ENCODE measurements at places on chromosomes 6 and 20.
A peak's percentile ranks its signal among the peaks of the same experiment; 100 is the strongest.

GRCh38 chr20:62794007-62794724 is 2.1 kb upstream of the MRGBP start:
- DNase-seq, result peak; percentile 90

DNA sequence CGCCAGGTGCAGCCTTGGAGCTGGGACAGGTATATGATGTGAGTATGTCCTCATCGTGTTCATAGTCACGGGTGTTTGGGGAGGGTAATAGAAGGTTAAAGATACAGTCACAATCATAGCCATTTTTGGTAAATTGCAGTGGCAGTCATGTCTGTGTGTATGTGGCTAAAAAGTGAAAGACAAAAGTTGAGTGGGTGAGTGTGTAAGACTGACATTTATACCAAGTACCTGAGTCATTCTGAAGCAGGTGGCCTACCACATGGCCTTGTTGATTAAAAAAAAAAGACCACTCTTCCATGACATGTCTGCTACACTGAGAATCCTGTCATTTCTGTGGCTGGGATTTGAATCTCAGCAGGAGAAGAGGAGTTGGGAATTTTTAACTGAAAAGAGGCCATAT is 181.9 kb downstream of the SCP2D1 start:
- DNase-seq, result no peak

DNA sequence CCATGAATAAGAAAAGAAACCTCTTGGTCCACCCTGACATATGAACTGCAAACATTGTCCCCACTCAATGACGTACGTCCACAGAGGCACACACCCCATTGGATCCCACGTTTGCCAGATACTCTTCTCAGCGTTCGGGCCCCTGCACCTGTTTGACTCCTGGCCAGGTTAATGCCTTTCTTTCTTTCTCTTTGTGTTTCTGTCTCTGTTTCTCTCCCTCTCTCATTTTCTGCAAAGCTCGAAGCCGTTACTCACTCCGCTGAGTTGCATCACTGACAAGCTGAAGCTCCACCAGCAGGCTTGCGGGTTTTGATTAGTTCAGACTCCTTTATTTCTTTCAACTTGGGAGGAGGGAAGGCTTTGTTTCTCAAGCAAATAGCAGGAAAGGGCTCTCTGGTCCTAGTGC is 135.5 kb upstream of the SUPT3H start:
- DNase-seq, result peak; percentile 41

- DNase-seq, result no peak
Observed at GRCh38 chr20:48844996-48845395, 17.2 kb upstream of the PREX1 start.

DNA sequence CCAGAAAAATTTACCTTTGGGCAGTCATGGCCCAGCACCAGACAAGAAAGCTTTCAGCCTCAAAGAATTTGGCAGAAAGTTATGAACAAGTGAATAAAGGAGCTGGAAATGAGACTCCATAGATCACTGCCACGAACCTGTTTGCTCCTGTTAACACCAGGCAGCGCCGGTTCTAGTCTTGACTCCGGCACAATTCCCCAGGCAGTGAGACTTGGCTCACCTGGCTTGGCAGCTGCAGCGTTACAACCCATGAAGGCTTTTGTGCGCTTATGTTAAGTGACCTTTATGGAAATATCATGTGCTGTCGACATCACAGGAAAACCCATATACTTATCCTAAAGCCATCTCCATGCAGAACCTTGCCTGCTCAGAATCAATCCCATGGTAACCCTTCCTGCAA is 22.2 kb upstream of the FOXC1 start:
- no peak for DNase-seq

DNA sequence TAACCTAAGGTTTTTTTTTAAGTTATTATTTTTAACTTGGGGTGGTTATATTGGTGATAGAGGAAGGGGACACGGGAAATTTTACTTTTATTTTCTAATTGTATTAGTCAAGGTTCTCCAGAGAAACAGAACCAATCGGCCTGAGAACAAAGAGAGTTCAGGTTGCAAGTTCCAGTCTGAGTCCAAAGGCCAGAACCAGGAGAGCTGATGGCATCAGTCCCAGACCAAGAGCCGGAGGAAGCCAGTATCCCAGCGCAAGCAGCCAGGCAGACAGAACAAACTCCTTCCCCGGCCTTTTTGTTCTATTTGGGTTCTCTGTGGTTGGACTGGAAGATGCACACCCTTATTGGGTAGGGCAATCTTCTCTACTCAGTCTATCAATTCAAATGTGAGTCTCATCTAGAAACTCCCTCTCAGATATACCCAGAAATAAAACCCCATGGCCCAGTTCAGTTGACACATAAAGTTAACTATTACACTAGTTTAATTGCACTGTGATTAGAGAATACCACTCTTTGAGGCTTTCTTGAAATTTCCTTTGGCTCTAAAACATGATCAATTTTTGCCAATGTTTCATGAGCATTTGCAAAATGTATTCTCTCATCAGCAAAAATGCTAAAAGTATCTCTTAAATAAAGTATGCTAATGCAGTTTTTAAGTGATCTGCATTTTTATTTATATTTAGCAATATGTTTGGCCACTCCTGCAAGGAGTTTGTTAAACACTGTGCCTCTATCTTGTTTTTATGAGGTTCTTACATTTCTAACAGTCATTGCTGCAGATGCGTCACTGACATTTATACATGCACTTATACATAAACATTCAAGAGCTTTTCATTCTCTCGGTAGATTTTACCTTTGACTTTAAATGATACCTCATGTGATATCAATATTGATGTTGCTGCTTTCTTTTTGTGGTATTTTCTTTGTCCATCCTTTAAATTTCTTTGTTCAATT is 103.2 kb upstream of the SSTR4 start:
- no peak for DNase-seq

GRCh38 chr6:131430531-131430930 is 142.5 kb upstream of the ARG1 start:
- DNase-seq, result no peak

GRCh38 chr6:89214197-89214596 is 3.0 kb downstream of the GABRR1 start:
- DNase-seq, result no peak

DNA sequence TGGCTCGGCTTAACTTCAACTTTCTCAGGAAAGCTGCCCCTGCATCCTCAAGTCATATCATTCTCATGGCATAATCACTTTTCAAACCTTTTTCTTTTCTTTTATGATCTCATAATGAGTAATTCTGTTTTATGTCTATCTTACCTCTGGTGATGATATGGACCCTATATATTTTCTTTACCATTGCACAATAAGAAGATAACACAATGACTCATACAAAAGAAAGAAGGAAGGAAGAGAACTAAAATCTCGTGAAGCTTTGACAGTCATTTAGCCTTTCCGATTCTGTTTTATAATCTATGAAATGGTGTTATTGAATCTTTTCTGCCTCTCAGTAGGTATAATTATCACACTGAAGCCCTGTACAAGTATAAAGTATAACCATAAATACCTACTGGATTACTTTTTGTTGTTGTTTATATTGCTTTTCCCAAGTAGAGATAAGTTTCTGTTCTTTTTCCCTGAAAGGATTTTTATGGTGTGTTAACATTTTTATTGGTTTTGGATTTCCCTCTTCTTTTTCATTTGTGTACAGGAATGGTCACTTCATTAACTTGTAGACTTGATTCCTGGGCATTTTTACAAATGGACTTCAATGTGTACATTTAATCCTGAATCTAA is 300.9 kb downstream of the LAMA2 start:
- no peak for DNase-seq

GRCh38 chr6:15366879-15367278 is 121.0 kb downstream of the JARID2 start:
- DNase-seq, result no peak

- no peak for DNase-seq
Observed at GRCh38 chr6:56347526-56347925, 100.1 kb upstream of the COL21A1 start.

DNA sequence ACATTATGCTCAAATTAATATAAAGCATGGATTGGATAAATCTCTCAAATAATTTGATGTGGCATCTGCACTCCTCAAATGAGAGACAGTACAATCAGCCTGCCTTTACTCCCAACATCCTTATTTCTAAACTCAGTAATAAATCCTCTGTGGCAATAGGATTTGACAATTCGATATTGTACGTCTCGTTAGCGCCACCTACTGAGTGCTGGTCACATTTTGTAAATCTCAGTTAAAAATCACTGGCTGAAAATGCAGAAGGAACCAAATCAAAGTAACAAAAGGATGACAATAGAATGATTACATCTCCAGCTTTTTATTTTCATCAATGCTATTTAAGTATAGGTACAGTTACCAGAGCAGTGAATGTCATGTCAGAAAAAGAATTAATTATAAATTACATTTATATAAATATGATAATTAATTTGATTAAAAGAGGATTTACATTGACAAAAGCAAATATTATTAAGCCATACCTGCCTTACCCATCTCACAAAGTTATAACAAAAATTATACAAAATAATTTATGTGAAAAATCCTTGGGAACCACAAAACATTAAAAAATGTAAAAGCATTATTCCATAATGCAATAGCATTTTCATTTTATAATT is 20.2 kb upstream of the GJE1 start:
- peak; percentile 69 for DNase-seq

DNA sequence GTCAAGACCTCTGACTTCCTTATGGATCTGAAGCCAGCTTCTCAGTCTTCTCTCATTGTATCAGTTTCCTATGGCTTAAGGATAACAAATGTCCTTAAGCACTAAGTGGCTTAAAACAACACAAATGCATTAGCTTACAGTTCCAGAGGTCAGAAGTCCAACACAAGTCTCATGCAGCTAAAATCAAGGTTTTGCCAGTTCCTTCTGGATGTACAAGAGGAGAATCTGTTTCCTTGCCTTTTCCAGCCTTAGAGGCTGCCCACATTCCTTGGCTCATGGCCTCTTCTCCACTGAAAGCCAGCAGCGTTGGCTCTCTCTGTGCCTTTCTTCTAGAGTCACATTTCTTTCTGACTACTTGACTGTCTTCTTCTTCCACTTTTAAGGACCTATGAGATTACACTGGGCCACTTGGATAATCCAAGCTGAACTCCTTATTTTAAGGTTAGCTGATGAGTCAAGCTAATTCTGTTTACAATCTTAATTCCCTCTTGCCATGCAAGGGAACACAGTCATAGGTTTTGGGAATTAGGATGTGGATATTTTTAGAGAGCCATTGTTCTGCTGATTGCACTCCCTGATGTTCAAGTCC is 179.0 kb downstream of the BCAS1 start:
- no peak for DNase-seq

- DNase-seq, result no peak
Observed at GRCh38 chr6:36727505-36728021, 29.9 kb downstream of the RAB44 start.

GRCh38 chr6:138161338-138162110 is at the start of gene ARFGEF3:
ARFGEF3 (plus strand) TSS chr6:138161939; CDS start chr6:138162087, 148 bp downstream.
- DNase-seq, result peak; percentile 46

DNA sequence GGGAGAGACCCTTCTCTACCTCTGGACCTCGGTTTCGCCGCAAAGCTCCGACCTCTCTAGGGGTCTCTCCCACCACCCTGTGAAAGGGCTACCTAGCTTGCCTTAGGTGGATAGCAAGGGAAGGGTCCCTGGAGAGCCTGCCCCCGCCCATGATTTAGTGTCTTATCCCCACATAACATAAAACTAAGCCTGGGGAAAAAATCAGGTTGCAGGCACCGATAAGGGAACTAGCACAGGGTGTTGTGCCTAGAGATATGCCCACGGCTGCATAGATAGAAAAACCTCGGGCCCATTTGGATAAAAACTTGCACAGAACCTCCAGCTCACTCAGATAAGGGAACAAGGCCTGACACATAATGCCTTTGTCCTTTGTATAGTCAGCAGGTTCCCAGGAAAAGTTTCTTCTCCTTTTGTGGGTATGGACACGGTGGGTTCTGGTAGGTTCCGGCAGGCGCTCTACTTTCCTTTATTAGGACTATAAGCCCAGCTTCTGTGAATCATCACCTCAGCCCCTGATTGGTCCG is 846 bp downstream of the ZSCAN31 start:
- DNase-seq, result no peak

GRCh38 chr6:166325383-166326042 is 16.8 kb downstream of the SFT2D1 start:
- no peak for DNase-seq

DNA sequence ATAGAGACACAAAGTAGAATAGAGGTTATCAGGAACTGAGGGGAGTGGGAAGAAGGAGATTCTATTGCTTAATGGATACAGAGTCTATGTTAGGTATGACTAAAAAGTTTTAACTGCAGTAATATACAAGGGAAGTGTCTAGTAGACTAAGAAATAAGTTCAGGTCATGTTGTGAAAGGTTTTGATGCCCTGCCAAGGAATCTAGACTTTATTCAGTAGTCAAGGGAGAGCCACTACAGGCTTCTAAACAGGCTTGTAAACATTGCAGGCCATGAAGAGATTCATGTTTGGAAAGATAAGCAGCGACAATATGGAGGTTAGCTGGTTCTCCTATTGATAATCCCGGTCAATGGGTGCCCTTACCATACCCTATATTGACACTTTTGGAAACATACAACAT is 352.8 kb upstream of the SOX4 start:
- no peak for DNase-seq

DNA sequence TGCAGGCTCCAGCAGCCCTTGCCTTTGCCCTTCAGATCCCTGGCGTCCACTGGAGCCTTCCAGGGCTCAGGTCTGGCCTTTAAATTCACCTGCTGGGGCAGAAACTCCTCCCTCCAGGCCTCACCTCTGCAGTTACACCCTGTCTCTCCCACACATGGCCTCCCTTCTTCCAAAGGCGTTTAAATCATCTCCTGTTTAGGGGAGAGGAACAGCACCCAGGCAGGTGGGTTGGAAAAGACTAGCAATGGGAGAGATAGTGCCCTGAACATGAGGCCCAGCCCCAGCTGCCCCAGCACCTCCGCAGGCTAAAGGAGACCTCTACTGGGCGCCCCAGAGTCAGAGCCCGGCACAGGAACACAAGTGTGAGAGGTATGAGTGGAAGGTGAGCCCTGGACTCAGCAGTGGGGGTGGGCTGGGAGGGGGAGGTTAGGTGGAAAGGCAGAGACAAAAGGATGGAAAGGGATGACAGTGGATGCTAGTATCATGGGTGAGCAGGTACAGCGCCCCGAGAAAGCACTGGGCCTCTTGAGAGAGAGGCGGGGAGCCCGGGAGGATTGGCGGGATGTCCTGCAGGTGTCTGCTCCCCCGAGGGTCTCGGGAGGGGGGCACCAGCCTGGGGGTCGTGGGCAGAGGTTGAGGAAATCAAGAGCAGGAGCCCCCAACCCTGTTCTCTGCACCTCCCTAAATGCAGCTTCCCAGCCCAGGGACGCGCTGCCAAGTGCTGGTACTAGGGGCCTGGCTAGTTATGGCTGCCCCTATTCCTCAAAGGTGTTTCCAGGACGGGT is at the start of gene CST9:
Gene CST9 (minus strand): TSS at position 51 of the 785 bp plus-strand sequence. CDS start 53 bp downstream, outside the sequence.
- DNase-seq, result no peak

GRCh38 chr20:19710336-19711120 is 47.5 kb upstream of the RIN2 start:
- no peak for DNase-seq

DNA sequence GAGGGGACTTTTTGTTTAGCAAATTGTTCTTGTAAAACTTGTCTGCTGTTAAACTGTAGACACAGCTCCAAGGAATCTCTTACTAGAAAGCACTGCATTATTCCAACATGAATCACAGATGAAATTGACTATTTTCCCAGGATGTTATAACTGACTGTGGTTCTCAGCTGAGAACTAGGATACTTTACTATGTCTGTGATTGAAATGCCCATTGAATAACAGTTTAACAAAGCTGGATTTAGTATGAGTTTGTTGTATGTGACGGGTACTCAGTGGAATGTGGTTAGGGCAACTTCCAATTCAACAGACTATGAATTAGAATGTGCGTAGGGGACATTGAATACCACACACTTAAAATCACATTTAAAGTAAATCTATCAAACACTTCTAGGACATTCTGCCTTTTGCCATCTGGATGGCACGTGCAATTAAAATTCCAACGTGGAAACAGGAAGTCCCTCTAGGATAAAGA is 193.4 kb upstream of the PREP start:
- DNase-seq, result no peak

GRCh38 chr6:138601128-138601527 is 101.8 kb upstream of the NHSL1 start:
- no peak for DNase-seq

All from NCI-H1105 treated with DMSO at 0.1 percent for 48 hours (cell line).